ENCODE measurements at places on chromosomes 16 and 17.

DNA sequence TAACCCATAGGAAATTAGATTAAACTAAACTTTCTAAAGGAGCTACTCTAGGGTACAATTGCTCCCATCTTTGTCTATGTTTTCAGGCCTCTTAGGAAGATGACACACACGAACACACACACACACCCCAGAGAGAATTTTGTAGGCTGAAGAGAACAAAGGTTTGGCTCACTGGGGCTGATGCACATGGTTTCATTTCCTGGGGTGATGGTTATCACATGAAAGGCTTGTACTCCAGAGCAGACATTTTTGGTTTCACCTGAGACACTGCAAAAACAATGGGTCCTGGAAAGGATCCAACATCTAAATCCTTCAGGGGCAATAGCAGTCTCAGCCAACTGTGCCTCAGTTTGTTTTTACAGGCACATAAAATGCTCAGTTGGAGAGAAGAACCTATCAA, 62.8 kb downstream of the GRB7 start:
- DNase-seq: peak; percentile 30

- DNase-seq: no peak
Measured at GRCh38 chr17:61536422-61536955, 54.5 kb downstream of the NACA2 start.

- no peak for DNase-seq
Measured at GRCh38 chr17:80415626-80416137, 715 bp downstream of the ENDOV start.

- no peak for DNase-seq
Measured at GRCh38 chr16:4053301-4053845, 62.9 kb downstream of the ADCY9 start.

- DNase-seq: no peak
Measured at GRCh38 chr17:73074566-73074965, 17.9 kb downstream of the SLC39A11 start.

- no peak for DNase-seq
Measured at GRCh38 chr16:13696017-13696416, 223.9 kb upstream of the ERCC4 start.

DNA sequence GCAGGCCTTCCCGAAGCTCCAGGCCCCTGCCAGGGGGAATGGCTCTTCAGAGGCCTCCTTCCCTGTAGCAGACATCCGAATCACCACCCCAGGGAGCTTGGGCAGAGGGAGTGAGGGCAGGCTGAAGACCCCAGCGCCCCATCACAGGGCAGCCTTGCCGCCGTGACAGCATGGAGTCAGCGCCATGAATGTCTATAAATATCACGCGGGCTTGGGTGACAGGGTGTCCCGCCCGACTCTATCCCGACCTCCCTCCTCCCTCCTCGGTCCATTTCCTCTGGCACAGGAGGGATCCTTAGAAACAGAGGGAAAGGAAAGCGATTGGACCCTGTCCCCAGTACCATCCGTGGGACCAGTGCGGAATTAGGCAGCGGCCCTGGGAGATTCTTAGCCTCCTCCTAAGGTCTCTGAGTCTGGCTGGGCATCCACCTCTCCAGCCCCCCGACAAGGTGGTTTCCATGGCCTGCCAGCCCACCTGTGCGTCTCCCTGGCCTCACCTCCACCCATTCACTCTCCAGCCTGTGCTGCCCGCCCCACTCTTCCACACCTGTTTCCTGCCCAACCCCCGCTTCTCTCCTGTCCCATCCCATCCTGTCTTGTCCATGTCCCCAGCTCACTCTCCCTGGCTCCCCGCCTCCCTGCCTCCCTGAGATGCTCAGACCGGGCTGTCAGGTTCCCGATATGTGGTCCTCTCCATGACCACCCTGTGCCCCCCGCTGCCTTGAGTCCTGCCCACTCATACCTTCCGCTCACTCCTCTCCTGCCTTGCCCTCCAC, 5.1 kb downstream of the ATP2A1 start:
- no peak for DNase-seq

GRCh38 chr17:30212750-30213149, 22.7 kb downstream of the SLC6A4 start:
- DNase-seq: no peak
